ENCODE measurements at places on chromosomes 5 and 9. TPM values are rescaled to one million over a fixed set of nuclear protein-coding genes. Genes with fewer than 3 reads are reported as not detected.

Gene DHX29
- total RNA-seq = 28.7 TPM

Gene FOXD4L5
- total RNA-seq = not detected

Gene PRDM9
- total RNA-seq = not detected

Gene PCDHB12
- 1.2 TPM for total RNA-seq

Gene PMPCA
- 82.7 TPM for total RNA-seq

Gene WNT8A
- total RNA-seq = 0.88 TPM

Gene MLANA
- total RNA-seq = not detected

Gene TJP2
- total RNA-seq = 53.0 TPM

Gene HEMGN
- total RNA-seq = not detected

Gene SETX
- 49.1 TPM for total RNA-seq

Gene ISL1
- 6.1 TPM for total RNA-seq

Gene SPATA31E1
- not detected for total RNA-seq

DNA sequence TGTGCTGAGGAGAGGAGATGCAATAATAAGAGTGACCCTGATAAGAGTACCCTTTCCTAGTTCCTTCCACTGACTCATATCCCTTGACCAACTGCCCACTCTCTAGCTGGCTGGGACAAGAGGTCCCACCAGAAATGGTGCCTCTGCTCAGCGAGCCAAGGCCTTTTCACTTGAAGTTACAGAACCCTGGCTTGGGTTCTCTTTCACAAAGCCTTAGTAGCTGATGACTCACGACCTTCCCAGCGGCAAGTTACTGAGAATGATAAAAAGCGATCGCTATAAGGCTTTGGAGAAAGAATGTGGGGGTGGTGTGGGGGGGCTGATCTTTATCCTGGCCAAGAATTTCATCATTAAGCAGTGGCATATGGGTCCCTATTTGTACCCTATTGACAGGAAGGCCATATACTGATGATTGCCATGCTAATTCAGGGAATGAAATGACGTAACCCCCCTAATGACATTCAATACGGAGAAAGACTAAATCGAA, 90.3 kb downstream of the FBXO38 start:
- DNase-seq = no peak

- no peak for DNase-seq
Observed at GRCh38 chr5:64519263-64519662, 13.4 kb downstream of the RGS7BP start.

DNA sequence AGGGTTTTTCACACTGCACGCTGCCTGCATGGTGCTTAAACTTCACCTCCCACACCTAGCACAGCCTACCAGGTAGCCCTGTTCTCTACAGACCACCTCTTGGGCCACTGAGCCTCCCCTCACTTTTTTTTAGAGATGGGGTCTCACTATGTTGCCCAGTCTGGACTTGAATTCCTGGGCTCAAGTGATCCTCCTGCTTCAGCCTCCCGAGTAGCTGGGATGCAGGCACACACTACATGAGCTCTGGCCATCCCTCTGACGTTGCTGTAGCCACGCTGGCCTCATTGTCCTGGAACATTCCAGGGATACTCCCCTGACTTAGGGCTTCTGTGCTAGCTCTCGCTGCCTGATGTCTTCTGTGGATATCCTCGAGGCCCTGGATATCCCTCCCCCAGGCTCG, 7.2 kb upstream of the CACFD1 start:
- no peak for DNase-seq

DNA sequence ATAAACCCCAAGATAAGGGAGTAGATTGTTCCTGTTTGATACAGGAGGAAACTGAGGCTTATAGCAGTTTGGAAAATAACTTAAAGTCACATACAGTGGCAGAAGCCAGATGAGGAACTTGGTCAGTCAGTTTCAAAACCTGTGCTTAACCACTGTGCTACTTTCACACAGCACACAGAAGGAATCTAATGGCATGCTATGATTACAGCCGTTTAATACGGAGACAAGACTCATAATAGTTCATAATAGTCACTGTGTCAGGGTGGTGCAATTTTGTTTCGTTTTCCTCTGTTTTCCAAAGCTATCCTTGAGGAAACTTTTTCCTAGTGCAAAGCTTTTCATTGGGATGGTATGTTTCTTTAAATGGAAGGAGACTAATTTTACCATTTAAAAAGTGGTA, 112.3 kb downstream of the GCNT1 start:
- DNase-seq = no peak

DNA sequence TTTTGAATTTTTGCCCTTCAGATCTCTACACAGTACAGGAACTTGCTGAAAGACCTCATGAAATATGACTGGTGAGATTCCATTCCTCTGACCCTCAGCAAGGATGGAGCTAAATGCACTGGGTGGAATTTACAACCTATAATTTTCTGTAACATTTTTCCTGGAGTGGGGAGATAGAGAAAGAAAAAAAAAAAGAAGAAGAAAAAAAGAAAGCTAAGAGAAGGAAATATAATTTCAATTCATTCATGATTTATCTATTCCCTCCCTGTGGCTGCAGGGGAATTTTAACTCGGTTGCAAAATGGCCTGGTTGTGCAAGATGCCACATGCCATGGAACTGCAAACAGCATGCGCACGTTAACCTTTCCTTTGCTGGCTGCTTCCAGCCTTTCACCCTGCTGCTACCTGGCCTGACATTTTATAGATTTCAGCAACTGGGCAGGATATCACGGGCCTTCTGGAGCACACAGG, 155.4 kb downstream of the FSTL4 start:
- DNase-seq = peak; percentile 20

DNA sequence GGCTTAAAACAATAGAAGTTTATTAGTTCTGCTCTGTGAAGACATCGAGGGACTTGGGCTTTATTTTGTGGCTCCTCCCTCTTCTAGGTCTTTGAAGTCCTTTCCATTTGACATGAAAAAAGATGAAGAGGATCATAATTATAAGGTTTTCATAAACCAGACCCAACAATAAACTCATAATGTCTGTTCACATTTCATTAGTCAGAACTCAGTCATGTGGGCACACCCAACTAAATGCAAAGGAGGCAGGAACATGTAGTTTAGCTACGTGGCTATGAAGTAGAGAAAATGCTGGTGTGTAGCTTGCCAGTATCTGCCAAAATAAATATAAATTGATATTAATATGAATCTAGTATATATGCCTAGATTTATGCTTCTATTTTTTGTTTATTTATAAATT, 393.9 kb upstream of the C9orf72 start:
- DNase-seq = no peak

- no peak for DNase-seq
Observed at GRCh38 chr9:135479469-135480052, at the start of gene PPP1R26. Gene PPP1R26 (plus strand): TSS chr9:135479782. CDS start chr9:135484511, 4,729 bp downstream.

GRCh38 chr5:141994511-141995136, 18.2 kb downstream of the GNPDA1 start:
- DNase-seq = no peak

DNA sequence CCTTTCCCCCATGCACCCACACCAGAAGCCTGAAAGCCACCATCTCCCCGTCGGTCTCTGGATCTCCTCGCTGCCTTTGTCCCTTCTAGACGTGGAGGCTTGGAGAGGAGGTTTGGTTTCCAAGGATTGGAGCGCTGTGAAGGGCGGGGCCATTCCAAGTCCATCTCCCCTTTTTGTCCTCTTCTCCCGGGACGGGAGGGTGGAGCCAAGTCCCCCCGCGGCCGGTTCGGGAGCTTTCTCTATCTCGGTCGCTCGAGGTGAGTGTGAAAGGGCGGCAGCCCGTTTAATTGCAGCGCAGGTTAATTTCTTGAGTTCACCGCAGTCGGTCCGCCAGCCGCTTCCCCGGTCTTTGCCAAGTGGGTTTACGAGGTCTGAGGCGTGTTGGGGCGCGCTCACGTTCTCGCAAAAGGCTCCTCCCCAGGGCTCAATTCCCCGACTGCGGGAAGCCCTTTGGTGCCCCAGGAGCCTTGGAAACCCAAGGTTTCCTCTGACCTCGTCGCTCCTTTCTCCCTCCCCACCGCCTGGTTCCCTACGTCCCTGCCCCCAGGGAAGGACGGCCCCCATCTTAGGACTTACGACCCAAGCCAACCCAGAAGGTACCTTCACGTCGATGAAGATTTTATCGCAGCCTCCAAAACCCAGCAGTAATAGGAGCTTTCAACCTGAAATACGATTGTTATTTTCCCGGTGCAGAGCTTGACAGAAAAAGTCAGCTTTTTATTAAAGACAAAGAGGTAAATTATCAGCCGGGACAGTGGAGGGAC, 2.8 kb upstream of the ZNF462 start:
- DNase-seq = peak; percentile 87

- no peak for DNase-seq
Observed at GRCh38 chr5:135138116-135138850, 104.3 kb upstream of the PITX1 start.

- no peak for DNase-seq
Observed at GRCh38 chr5:114909424-114909823, 260.3 kb downstream of the TRIM36 start.

- peak; percentile 72 for DNase-seq
Observed at GRCh38 chr5:74035521-74035937, 409.5 kb downstream of the ARHGEF28 start.

DNA sequence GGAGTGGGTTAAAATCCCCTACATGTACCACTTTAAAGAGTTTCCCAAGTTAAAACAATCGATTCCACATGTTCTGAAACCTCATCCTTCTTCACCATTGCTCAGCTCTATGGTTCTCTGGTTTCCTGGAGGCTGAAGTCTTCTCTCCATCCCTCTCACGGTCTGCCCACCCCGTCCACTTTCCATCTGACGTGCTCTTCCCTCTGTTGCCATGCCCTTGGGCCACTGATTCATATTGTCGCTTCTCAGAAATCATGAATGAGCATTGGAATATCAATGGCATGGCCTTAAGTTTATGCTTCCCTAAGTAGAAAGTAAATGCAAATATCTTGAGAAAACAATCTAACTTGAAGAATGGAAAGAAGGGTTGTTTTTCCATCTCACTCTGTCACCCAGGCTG, 30.9 kb downstream of the GDNF start:
- no peak for DNase-seq

DNA sequence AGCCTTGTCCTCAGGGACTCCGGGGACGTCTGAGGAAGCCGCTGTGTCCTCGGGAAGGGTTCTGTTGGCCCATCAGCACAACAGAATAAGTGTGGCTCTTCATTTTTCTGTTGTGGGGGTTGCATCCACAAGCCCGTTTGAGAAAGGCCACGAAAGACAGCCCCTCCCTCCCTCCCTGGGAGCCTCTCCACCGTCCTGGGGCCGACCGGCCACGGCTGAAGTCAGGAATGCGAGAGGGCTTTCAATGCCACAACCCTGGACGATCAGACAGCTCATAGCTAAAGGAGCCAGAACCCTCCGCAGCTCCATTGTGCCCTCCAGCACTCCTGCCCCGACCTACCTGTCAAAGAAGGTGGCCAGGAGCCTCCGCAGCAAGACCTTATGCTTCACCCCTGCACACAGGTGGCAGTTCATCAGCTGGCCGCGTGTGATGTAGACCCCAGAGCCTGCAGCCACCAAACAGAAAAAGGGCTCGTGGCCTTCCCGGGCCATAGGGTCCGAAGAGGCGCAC, 52.4 kb upstream of the UBAC1 start:
- peak; percentile 36 for DNase-seq

- no peak for DNase-seq
Observed at GRCh38 chr5:164481270-164481669, 975.9 kb downstream of the MAT2B start.

DNA sequence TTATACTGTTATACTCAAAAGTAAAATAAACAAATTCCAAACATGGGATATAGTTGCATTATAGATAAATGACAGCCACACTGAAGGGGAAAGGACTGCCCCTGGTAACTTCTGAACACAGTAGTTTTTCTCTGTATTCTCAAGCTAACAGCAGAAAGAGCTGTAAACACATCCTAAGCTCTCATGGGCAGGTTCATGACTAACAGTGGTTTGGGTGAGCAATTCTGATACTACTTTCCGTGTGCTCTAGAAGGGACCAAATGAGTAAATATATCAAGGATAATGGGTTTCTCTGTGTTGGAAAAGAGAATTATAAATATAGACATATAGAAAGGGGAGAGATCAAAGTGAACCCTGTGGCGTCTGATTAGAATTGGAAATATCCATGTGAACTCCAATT, 2.2 kb upstream of the LCN6 start:
- no peak for DNase-seq

DNA sequence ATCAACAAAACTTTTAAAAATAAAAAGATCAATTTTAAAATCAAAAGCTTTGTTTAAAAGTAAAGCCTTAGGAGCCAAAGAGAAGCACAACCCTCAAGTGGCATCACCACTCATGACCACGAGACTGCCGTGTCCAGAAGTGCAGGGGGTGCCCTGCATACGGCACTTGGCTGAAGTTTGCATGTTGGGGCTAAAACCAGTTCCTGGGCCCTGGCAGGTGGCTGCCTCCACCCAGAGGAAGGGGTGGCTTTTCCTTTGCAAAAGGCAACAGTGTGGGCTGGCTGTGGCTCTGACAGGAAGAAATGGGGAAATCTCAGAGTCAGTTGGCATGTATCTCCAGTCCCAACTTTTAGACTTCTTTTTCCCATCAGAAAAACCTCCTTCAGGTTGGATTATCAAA, 15.3 kb downstream of the TRMO start:
- DNase-seq = no peak

DNA sequence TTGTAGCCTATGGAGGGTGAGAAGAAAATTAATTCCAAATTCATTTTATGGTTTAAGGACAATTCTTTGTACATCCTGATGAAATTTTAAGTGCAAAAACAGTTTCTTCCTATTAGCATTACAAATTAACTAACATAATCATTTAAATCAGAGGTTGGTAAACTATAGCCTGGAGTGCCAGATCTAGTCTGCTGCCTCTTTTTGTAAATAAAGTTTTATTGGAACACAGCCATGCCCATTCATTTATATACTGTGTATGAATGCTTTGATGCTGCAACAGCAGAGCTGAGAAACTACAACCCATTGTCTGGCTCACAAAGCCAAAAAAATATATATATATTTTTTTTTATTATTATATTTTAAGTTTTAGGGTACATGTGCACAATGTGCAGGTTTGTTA, 80.2 kb downstream of the FNIP1 start:
- DNase-seq = no peak

GRCh38 chr9:128101690-128102089, 25.8 kb downstream of the PTGES2 start:
- DNase-seq = no peak

GRCh38 chr9:94802251-94802650, 75.8 kb downstream of the AOPEP start:
- peak; percentile 8 for DNase-seq

DNA sequence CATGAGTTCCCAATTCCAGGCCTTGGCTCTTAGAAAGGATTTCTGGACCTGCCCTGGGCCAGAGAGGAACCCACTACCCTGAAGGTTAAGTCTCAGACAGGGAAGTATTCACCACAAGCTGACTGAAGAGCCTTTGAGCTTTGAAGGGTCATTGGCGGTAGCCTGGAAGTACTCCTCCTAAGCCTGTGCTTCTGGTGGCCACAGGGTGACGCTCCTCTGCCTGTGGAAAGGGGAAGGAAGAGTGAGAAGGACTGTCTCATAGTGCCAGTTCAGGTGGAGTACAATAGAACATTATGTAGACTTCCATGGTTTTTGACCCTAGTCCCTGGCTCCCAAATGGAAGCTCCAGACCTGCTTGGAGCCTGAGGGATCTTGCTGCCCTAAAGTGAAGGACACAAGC, 1233.2 kb upstream of the CDH6 start:
- DNase-seq = no peak

- DNase-seq = no peak
Observed at GRCh38 chr9:93038918-93039317, 19.6 kb upstream of the SUSD3 start.

All from endodermal cell (in vitro differentiated cells).